Aorta (tissue), 5 donors: ENCODE measurements at places on chromosomes 4 and X.

- no peak for DNase-seq
Measured at GRCh38 chr4:173448608-173449379, 49.9 kb upstream of the SCRG1 start.

DNA sequence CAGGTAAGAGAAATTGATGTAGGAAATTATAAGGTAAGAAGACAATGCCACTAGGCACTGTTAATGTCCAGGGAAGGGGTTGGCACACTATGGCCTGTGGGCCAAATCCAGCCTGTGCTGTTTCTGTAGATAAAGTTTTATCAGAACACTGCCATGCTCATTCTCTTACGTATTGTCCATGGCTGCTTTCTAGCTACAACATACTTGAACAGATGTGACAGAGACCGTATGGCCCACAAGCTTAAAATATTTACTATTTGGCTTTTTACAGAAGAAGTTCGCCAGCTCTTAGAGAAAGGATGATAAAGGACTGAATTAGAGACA, 168.0 kb downstream of the CDS1 start:
- no peak for DNase-seq

GRCh38 chr4:11194431-11194830, 234.3 kb downstream of the HS3ST1 start:
- no peak for DNase-seq

DNA sequence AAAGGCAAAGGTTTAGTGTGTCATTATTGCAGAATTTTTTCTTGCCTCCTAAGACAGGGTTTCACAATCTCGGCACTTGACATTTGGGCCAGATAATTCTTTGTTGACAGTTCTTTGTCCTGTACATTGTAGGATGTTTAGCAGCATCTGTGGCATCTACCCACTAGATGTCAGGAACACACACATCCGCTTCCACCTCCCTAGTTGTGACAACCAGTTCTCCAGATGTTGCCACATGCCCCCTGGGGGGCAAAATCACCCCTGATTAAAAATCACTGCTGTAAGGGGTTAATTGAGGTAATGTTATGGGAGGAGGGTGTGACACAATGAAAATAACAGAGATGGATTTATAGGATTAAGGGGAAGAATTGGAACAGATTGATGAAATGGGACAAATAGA, 75.3 kb downstream of the HMGB2 start:
- no peak for DNase-seq

- DNase-seq: no peak
Measured at GRCh38 chr4:54169176-54169575, 59.9 kb upstream of the PDGFRA start.

DNA sequence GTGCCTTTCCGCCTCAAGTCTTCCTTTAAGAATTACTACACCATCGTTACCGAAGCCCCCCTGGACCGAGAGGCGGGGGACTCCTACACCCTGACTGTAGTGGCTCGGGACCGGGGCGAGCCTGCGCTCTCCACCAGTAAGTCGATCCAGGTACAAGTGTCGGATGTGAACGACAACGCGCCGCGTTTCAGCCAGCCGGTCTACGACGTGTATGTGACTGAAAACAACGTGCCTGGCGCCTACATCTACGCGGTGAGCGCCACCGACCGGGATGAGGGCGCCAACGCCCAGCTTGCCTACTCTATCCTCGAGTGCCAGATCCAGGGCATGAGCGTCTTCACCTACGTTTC, 2.2 kb downstream of the PCDH10 start:
- DNase-seq: no peak

DNA sequence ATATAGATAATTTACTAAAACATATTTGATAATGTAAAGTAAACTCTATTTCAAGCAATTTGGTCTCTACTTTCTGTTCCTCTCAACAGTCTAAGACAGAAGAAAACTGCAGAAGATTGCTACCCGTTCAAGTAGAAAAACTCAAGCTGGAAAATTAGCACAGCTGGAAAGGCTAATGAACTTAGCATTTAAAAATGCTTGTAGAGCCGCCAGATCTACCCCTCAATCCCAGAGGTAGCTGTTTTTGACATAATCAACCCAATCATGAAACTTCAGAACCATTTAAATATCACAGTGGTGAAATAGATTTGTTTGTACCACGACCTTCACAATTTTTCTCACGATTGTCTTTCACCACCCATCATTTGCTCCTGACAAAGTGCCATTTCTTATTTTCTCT, 479.5 kb downstream of the SPRY1 start:
- no peak for DNase-seq

- DNase-seq: no peak
Measured at GRCh38 chrX:9656277-9656676, 109.4 kb downstream of the GPR143 start.

GRCh38 chr4:151429957-151430570, 21.1 kb downstream of the FHIP1A start:
- DNase-seq: no peak
